Neural crest cell (in vitro differentiated cells): ENCODE measurements at places on chromosomes 2 and 18. TPM values are rescaled to one million over a fixed set of nuclear protein-coding genes. Genes with fewer than 3 reads are reported as not detected.

DNA sequence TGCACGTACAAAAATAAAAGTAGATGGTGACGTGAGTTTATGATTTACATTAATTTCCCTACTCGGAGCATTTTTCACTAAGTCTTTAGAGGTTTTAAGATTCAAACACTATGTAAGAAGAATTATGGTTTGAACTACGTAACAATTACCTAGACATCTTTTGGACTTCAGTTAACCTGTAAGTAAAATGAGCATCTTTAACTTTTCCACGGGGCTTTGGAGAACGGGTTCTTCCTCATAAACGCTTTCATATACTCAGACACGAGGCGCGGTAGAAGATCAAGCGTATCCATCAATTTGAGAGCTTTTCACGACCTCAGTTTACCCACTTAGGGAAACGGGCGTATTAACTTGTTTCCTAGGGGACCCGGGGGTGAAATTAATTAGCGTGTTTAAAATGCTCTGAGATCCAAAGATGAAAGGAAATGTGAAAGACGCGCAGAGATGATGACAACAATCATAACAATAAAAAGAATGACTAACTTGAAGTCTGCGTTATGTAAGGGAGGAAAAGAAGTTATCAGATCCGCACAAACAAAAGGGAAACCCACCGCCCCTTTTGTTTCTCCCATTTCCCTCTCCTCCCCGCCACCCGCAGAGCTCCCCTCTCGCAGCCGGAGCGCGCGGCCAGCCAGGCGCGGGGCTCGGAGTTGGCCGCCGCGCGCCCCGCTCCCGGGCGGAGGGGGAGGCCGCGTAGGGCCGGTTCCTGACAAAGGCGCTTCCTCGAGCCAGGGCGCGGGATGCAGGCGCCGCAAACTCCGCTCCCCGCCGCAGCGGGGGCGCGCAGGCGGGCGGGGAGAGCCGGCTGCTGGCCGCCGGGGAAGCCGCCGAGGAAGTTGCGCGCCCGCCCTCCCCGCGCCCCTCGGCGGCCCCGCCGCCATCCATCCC, 807 bp downstream of the PELI1 start:
- no peak for DNase-seq

Gene UGT1A8
- not detected in 2 replicates for total RNA-seq

- no peak for DNase-seq
Observed at GRCh38 chr2:70261501-70261900, 3.6 kb downstream of the PCYOX1 start.

DNA sequence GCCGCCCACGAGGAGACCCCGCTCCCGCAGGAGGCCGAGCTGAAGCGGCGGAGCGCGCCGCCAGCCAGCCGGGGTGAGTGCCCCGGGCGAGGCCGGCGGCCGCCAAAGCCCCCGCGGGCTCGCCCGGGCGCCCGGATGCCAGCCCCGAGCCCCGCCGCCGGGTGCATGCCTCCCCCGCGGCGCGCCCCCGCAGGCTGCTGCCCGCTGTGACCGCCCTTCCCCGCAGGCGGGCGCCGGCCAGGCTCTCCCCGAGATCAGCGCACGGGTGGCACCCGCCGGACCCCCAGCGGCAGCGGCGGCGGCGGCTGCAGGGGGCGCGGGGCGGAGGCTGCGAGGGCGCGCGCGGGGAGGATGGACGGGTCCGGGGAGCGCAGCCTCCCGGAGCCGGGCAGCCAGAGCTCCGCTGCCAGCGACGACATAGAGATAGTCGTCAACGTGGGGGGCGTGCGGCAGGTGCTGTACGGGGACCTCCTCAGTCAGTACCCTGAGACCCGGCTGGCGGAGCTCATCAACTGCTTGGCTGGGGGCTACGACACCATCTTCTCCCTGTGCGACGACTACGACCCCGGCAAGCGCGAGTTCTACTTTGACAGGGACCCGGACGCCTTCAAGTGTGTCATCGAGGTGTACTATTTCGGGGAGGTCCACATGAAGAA, 470 bp downstream of the KCNF1 start:
- no peak for DNase-seq

Gene C2orf66
- 0.23 TPM in 1 of 2 replicates, not detected in the other for total RNA-seq

DNA sequence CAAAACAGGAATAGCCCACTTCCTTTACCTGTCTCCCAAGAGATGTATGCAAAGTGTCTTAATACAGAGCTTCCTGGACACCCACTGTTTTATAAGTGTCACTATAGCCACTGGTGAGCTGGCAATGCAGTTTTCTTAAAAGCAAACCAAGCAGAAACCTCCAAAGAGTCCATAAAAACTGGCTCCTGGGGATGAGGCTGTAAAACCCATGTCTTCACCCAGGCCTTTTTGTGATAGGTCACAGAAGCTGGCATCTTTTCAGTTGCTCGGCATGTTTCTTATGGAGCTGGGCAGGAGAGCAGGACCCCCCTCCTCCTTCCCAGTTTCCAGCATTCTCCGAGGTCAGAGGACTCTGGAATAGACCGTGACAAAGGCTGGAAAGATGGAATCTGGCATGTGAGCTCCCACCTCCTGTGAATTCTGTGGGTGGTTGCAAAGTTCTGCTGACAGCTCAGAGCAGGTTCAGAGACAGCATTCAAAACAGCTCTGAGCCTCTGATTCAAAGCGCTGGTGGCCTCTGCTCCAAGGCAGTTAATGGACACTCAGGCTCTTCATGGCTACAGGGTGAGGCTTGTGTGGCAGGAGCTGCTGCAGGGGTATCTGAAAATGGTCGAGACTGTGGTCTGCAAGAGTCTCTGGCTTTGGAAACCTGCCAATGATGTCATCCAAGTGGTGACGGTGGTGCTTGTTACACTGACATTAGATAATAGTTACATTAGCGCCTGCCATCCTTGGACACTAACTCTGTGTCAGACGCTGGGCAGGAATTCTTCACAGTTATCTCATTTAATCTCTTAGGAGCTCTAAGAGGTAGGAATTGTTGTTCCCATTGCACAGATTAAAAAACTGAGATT, 283.4 kb downstream of the CLIP4 start:
- DNase-seq, result no peak

DNA sequence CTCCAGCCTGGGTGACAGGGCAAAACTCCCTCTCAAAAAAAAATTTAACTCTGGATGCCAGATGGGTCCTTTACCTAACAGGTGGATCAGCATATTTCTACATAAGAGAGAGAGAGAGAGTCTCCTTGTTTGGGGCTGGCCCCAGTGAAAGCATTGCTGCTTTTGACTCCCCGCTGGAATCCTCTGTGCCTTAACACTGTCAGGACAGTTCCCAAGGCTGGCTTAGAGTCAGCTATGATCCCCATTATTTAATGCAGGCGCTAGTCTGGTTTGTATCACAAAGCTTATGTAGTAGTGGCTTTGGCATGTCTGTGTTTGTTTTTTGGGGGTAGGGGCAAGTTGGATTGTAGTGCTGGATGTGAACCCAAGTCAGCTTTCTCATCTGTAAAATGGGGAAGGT, 9.4 kb downstream of the INPP4A start:
- DNase-seq, result no peak

GRCh38 chr18:58183226-58183625, 139.2 kb downstream of the NEDD4L start:
- no peak for DNase-seq

DNA sequence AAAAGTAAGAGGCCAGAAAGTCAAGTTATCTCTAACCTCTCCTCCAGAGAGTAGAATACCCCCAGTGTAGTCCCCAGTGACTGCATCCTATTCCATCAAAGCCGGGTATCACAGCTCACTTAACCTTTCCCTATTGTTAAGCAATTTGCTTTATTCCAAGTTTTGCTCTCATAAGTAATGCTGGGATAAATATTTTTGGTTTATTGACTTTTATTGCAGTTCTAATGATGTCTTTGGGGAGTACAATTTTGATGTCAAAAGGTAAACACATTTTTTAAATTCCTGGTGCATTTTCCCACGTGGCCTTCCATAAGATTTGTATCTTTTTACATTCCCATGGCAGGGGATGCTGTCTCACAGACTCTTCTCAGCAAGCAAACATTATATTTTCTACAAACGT, 43.3 kb downstream of the CMPK2 start:
- no peak for DNase-seq

Gene SOX11
- 197 and 201 TPM in 2 replicates for total RNA-seq

DNA sequence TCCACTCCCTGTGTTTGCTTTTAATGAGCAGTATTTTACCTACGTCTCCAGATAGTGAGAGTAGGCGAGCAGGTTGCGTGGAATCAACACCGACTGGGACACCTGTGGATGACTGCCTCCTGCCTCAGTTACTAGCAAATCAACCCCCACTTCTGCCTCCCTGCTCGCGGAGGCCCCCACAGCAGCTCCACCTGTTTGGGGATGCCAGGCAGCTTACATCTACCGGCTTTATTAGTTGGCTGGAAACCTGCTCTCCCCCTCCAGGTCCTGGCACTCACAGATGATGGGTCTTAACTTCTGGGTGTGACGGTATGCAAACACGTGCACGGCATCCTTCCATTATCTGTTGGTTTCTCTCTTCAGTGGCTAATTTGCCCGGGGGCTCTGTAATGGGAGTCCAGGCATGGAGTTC, 164.4 kb upstream of the SESTD1 start:
- DNase-seq, result no peak

DNA sequence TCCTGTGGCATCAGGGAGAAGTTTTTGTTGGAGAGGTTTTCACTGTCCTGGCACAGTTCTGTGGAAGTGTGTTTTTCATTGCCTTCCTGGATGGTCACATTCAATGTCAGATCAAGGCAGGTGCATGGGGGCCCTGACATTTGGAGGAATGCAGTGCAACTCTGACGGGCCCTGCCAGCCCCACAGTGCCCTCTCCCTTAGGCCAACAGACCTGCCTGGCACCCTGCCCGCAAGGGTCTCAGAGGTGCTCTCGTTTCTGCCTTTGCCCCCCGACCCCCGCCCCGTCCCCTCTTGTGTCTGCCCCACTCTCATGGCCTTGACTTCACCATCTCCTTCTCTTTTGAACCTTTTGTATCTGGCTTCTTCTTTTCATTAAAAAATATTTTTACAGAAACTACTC, 257.2 kb upstream of the HDAC4 start:
- DNase-seq, result no peak

DNA sequence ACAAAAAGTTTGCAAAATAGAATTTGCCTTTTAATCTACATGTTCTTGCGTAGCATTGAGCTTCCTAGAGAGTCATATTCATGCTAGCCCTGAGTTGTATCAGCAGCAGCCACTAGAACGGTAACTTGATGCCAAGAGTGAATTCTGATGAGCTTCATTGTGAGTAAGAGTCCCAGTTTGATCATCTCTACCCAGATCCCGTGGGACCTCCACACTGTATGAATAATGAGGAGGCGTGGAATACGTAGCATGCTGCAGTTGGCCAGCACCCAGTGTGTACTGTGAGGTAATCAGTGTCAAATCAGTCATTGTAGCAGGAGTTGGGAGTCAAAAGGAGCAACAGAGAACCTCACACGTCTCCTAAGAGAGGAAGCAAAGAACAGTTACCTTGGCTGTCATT, 197.9 kb downstream of the NEDD4L start:
- no peak for DNase-seq

GRCh38 chr2:99880148-99880963, 262.0 kb downstream of the AFF3 start:
- no peak for DNase-seq
